Left renal pelvis (tissue), 4 donors: ENCODE measurements at places on chromosomes 3 and 15.
A peak's percentile ranks its signal among the peaks of the same experiment; 100 is the strongest.

- no peak for DNase-seq
These were observed 26.6 kb downstream of the ILDR1 start for GRCh38 chr3:121995161-121996137.

GRCh38 chr3:53162672-53163443, 1.8 kb downstream of the PRKCD start:
- DNase-seq = no peak

GRCh38 chr3:129065720-129066073, 5.1 kb downstream of the GP9 start:
- DNase-seq = no peak

GRCh38 chr15:22902046-22902445, 63.6 kb downstream of the NIPA2 start:
- DNase-seq = no peak

GRCh38 chr15:86634146-86634545, 554.5 kb downstream of the AGBL1 start:
- no peak for DNase-seq

- peak; percentile 24 for DNase-seq
These were observed 33.9 kb downstream of the PFN2 start for GRCh38 chr3:149936812-149937230.

DNA sequence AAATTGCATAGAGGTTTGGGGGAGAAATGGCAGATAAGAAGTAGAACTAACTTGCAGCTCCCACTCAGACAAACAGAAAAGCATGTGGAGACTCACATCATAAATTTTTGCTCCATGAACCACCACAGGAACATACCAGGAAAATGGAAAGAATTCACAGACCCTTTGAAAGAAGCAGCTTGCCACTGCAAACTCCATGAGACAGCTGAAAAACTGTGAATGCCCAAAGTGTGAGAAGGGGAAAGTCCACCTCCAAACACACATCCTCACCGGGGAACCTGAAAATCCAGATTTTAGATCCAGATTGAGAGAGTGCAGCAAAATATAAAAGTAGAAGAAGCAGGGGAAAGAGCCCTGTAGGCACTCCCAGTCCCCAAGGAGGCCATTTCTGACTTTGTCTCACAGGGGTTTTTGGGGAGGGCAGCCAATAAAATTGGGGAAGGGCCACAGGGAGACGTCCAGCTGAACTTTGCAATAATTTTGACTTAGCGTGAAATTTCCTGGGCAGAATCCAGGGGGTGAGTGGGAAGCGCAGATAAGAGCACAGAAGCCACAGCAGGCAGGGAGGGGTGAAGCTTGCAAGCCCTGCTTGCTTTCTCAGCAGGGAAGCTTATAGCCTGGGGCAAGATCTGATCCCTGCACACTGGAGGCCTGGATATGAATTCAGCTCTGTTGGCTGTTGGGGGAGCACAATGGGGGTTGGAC, 183.4 kb upstream of the UBE2E2 start:
- DNase-seq = no peak

- DNase-seq = no peak
These were observed 108.1 kb downstream of the LSAMP start for GRCh38 chr3:116337229-116337628.

DNA sequence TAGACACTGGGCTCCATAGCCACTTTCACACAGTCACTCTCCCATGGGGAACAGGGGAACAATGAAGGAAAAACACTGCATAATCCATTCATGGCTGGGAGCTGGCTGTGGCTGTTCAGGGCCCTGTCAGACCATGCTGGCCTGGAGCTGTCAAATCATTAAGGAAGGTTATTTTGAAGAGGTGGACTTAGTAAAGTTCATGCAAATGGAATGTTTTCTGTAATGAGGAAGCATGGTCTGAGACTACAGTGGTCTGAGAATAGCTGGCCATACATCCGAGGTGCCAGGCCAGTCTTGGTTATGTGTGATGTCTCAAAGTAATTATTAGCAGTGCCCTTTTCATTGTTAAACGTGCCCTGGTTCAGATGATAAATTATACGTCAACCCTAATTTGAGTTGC, 117.1 kb upstream of the MRPS22 start:
- no peak for DNase-seq

DNA sequence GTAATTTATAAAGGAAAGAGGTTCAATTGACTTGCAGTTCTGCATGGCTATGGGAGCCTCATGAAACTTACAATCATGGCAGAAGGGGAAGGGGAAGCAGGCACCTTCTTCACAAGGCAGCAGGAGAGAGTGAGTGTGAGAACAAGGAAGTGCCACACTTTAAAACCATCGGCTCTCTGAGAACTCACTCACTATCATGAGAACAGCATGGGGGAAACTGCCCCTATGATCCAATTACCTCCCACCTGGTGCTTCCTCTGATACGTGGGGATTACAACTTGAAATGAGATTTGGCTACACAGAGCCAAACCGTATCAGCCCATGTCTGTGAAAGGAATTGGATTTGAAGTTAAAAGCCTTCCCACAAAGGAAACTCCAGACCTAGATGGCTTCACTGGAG, 39.1 kb downstream of the TKT start:
- no peak for DNase-seq

DNA sequence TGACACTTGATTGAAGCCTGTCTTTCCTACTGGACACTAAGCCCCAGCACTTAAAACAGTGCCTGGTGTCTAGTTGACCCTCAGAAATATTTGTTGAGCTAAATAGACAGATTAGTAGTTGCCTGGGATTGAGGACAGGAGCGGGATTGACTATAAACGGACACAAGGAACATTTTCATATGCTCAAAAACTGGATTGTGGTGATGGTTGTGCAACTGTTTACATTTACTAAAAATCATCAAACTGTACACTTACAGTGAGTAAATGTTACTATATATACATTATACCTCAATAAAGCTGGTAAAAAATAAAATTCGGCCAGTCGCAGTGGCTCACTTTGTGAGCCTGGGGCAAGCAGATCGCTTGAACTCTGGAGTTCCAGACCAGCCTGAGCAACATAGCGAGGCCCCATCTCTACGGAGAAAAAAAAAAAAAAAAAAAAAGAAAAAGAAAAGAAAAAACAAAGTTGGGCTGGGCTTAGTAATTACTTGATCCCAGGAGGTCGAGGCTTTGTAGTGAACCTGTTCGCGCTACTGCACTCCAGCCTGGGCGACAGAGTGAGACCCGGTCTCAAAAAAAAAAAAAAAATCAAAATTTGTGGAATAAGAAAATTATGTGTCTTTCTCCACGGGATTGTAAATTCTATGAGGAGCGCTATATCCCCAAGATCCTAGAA, 632 bp upstream of the IDH3A start:
- no peak for DNase-seq

DNA sequence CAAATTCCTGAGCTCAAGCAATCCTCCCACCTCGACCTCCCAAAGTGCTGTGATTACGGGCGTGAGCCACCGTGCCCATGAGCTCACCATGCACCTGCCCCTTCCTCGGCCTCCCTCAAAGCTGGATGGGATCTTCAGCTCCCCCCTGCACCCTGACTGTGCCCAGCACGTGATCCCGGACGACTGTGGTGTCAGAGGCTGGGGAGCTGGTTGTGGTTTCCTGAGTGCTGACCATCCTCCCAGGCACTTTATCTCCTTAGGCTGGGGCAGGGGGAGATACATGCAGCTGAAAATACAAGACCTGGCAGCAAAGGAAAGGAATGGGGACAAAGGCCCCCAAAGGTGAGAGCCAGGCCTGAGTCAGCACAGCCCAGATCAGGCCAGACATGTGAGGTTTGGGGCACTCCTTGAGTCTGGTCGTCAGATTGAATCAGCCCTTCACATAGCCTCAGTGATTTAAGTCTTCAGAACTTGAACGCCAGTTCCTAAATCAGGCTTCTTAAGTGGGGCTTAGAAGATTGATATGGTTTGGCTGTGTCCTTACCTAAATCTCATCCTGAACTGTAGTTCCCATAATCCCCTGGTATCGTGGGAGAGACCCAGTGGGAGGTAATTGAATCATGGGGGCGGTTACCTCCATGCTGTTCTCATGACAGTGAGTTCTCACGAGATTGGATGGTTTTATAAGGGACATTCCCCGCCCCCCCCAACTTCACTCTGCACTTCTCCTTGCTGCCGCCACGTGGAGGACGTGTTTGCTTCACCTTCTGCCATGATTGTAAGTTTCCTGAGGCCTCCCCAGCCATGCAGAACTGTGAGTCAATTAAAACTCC, 35.8 kb downstream of the PRKCD start:
- no peak for DNase-seq

DNA sequence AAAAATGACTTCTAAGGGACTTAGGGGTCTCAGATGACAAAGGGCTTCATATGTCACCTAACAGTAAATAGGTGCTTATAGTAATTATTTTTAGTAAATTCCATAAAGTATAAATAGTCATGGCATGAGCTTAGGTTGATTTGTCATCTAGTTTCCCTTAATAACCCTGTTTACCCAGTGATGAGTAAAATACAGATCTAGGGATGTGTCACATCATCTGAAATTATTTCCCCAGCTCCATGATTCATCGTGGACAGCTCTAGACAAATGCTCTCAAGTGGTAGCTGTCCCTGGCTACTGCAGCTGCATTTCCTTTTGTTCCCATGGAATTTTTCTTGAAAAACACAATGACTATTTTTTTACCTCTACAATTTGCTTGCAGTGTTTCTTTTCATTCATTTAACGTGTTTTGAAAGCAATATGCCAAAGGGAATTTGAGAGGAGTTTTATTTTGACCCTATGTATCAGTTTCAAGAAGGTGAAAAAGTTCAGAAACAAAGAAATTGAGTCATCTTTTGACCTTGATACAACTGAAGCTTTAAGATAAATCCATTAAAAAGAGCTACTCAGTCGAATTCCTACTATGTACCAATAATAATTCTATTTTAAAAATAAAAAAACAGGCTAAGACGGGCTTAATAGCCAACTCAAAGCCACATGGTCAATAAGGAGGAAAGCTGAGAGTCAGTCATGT, 241.6 kb downstream of the KCNMB2 start:
- no peak for DNase-seq

DNA sequence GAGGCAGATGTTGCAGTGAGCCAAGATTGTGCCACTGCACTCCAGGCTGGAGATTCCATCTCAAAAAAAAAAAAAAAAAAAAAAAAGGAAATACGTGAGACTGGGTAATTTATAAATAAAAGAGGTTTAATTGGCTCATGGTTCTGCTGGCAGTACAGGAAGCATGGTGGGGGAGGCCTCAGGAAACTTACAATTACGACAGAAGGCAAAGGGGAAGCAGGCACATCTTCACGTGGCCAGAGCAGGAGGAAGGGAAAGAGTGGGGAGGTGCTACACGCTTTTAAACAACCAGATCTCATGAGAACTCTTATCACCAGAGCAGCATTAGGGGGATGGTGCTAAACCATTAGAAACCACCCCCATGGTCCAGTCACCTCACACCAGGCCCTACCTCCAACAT, 138.2 kb upstream of the IL12A start:
- no peak for DNase-seq

DNA sequence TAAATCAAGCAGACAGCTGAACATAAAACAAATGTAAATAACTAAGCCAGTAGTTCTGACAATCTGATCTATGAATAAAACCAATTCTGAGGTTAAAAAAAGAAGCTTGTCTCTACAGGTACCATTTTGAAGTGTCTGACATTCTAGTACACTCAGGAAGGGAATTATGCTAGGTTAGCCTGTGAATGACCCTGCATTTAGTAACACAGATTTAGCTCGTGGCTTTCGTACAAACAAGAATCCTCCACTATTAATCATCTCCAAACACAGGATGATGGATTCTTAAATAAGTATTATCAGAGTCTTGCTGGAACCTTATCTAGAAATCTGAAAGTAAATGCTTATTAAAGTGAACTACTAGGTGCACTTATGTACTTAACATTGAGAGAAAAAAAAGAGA, 1120.1 kb downstream of the ROBO1 start:
- DNase-seq = no peak

DNA sequence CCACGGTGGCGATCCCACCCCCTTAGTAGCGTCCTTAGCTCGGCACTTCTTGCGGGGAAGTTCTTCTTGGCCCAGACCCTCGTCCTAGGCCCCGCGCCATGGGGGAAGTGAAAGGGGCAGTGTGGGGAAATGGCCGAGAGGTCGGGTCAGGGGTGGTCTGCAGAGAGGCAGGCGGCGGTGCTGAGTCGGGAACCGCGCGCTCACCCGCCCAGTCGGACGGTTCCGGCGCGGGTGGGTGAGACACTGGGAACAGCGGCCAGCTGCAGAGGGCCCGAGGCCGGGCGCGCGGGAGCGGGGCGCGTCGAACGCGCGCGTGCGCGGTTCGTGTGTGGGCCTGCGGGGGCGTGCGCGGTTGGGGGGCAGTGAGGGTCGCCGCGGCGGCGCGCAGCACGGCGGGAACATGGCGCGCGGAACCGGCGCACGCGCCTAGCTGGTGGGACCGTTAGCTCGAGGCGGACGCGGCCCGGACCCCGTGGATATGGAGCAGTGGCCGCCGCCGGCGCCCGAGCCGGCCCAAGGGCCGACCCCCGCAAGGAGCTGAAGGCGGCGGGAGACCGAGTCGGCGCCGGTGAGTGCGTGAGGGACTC, 246.9 kb downstream of the GOLGA6L6 start:
- DNase-seq = no peak

- DNase-seq = no peak
These were observed 821 bp downstream of the LINS1 start for GRCh38 chr15:100601163-100601562.

DNA sequence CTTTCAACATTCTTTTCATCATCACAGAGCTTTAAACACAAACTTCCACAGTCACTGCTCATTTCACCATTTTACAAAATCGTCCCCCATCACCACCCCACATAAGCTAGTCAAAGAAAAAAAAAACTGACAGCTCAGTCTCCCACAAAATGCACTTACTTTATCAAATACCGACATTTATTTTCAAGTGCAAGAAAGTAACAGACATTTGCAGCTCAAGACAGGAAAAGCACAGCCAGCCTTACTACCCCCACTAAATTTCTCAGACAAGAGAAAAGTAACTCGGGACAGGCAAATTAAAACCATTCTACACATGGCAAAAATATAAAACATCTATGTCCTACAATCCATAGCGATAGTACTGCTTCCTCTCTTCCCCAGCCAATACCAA, 402.4 kb downstream of the SHQ1 start:
- no peak for DNase-seq

DNA sequence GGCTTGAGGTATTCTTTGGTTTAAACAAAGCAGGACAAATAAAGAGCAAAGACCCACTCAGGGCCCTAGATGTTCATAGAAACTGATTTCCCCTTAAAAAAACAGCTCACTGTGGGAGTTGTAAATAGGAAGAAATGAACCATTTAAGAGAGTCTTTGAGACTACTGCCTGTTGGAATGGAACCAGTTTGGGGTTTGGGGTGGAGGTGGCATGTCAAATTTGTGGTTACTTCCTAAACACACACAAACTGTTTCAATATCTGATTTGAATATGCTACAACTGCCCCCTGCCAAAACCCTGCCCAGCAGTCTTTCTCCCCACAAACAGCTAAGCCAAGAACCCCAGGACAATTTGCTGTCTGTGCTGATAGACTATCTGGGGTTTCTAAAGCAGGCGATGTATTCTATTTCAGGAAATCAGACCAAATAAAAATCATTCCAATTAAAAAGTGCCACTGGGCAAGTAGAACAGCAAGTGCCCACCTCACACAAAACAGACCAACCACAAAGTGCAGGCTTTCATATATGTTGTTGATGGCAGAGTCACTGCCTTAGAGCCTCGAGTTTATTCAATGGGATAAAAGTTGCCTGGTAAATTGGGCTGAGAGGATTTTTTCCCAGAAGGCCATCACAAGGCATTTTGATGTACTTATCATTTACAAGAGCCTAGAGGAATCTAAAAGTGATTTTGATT, 293.9 kb upstream of the PROK2 start:
- no peak for DNase-seq

GRCh38 chr15:39409876-39410530, 170.9 kb upstream of the THBS1 start:
- no peak for DNase-seq

- DNase-seq = no peak
These were observed 824 bp upstream of the CILP start for GRCh38 chr15:65212097-65212496.
